Stimulated activated CD8-positive, alpha-beta memory T cell treated with anti-CD3 and anti-CD28 coated beads, Interleukin-12 subunit alpha, Interleukin-12 subunit beta, amount 100 ng/mL, for 4 hours (primary cell): ENCODE measurements at places on chromosomes 2 and 18.

DNA sequence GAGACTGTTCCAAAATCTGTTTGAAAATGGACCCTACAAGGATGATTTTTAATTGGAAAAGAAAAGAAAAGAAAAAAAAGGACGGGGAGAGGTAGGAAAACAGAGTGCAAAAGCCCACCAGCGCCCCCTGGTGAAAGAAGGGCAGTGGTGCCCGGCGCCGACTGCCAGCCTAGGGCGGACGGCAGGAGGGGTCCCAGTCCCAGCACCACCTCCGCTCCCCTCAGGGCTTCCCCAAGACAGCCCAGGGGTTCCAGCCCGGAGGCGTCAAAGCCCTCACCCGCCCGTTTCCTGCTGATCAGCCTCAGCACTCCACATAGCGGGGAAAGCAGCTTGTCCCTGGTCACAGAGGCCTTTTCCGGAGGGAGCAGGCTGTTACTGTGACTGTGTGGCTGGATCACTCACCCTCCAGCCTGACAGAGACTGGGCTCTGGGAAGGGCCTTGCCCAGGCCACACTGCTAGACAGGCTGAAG, 213.9 kb downstream of the TFCP2L1 start:
- no peak for DNase-seq

GRCh38 chr2:241314226-241315092, 1.0 kb downstream of the HDLBP start:
- no peak for DNase-seq

DNA sequence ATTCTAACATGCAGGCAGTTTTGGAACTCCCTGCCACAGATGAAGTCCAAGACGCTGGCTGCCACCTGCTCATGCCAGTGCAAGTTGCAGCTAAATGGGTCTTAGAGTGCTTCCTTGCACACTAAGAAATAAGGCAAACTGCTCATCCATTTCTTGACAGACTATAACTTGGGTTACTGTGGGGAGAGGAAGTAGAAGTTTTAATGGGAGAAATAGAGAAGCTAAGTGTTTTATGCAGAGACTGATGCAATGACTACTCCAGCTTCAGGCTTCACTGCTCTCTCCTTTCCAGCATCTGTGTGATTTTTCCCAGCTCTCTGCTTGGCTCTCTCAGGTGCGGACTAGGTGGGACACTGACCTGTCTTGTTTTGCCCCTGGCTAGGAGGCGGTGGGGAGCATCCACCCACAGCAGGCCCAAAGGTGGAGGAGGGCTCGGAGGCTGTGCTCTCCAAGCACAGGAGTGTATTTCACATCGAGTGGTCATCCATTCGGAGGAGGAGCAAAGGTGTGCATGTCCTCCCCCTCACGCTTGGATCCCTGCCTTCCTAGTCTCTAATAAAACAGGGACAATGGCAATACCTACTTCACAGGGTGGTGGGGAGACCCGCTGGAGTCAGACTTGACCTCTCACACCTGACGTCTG, 48.2 kb downstream of the SLC14A2 start:
- DNase-seq = no peak

GRCh38 chr2:210442457-210442856, 34.1 kb downstream of the LANCL1 start:
- DNase-seq = no peak

- DNase-seq = no peak
Measured at GRCh38 chr2:174663550-174663949, 65.9 kb upstream of the WIPF1 start.

- DNase-seq = no peak
Measured at GRCh38 chr2:124301915-124302314, 276.8 kb downstream of the CNTNAP5 start.

- no peak for DNase-seq
Measured at GRCh38 chr18:69408522-69408921, 7.8 kb downstream of the DOK6 start.

- no peak for DNase-seq
Measured at GRCh38 chr2:96533292-96534073, 3.1 kb upstream of the ARID5A start.

- no peak for DNase-seq
Measured at GRCh38 chr2:3754795-3755194, 51.4 kb downstream of the DCDC2C start.

DNA sequence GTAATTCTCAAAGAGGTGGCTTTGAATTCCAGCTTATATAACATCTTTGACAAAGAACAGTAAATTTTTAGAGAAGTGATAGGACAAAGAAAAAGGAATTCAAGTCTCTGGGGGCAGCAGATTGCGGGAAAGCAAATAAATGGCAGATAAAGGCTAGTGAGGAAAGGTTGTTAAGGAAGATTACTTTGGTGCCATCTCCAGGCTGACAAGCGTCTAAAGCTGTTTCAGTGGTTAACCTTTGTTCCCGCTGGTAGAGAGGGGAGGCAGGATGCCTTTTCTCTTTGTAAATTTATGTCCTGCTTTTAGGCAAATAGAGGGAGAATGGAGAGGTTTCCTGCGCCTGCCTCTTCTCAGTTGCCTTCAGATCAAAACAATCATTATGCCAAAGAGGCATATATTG, 431.2 kb upstream of the CHST9 start:
- no peak for DNase-seq

GRCh38 chr2:187477051-187477450, 29.0 kb upstream of the CALCRL start:
- no peak for DNase-seq
